Stimulated activated CD8-positive, alpha-beta memory T cell treated with anti-CD3 and anti-CD28 coated beads, Interleukin-4, amount 100 ng/mL, for 24 hours (primary cell): ENCODE measurements at places on chromosomes 16 and 17.

- no peak for DNase-seq
Measured at GRCh38 chr17:67605256-67605912, 112.4 kb upstream of the NOL11 start.

- no peak for DNase-seq
Measured at GRCh38 chr17:58224315-58224714, 5.3 kb upstream of the MKS1 start.

DNA sequence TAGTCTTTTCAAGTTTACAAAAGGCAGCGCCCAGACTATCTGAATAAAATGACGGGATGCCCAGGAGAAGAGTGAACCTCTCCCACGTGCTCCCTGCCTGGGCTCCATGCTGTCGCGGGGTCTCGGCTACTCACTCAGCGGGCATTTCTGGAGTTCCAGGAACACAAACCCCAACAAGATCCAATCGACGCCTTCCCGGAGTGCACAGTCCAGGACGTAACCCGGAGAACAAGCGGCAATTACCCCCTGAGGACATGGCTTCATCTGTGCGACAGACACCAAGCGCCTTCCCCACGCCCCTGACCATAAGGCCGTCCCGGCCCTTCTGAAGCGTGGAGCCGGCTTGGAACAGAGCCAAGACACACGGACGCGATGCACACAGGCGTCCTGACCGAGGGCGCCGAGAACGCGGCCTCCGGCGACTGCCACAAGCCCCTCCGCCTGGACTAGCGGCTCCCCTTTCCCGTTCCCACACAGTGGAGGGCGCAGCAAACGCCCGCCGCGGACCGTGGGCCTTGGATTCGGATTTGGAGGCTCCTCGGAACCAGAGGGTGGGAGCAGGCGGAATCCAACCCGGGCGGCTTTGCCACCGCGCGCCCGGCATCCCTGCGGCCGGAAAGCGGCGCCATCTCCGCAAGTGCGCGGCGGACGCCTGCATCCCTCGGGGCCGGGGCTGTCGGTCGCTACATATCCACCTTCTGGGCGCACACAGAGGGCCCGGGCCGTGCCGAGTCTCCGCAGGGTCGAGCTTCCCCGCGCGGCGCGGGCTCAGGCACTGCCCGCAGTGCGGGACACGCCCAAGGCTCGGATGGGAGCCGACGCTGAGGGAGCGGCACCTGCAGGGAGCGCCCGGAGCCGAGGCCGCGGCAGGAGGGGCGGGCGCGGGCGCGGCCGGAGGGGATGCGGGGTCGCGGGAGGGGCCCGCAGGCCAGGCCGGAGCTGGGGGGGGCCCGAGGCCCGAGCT is 725 bp downstream of the ABCA3 start:
- DNase-seq: peak; percentile 15

- no peak for DNase-seq
Measured at GRCh38 chr16:57503366-57503765, 17.1 kb upstream of the DOK4 start.

DNA sequence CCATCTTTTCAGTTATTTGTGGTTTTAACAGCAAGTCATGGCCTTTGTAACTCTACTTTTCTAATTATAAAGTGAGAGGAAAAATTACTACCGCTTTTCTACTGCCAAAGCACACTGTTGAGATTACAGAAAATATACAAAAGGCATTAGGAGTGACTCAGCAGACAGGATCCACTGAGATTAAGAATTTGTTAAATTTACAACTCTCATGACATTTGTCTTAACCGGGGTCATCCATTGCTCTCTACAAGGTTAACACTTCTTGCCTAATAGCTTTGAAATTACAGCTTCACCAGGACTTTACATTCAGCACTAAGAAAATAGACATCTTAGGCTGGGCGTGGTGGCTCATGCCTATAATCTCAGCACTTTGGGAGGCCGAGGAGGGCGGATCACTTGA is 93.4 kb downstream of the SSH2 start:
- no peak for DNase-seq

GRCh38 chr16:3234543-3234856 is 458 bp downstream of the ZNF200 start:
- no peak for DNase-seq

DNA sequence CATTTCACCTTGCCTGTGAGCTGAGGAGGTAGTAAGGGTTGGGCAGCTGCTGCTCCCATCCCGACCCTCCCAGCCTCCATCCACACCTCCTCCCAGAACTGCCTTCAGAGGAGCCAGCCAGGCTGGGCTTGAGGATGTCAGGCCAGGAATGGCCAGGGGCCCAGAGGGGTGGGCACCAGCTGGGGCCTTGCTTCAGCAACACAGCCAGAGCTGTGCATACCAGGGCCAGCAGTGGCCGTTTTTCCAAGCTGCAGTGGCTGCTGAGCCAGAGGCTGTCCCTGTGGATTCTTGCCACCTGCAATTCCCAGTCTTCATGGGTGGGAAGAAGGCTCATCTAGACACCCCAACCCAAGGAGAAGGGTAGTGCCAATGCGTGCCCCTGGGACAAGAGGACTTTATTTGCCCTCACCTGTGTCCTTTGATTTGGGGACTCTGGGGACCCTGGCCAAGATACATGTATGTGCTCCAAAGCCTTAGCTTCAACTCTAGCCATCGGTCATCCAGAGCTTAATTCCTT is 153.4 kb upstream of the SDK2 start:
- DNase-seq: no peak

- DNase-seq: no peak
Measured at GRCh38 chr17:66200685-66201092, 8.8 kb upstream of the CEP112 start.

GRCh38 chr17:57502811-57503241 is 242.3 kb downstream of the CCDC182 start:
- DNase-seq: no peak

GRCh38 chr17:50527155-50527762 is 5.3 kb upstream of the EPN3 start:
- no peak for DNase-seq

DNA sequence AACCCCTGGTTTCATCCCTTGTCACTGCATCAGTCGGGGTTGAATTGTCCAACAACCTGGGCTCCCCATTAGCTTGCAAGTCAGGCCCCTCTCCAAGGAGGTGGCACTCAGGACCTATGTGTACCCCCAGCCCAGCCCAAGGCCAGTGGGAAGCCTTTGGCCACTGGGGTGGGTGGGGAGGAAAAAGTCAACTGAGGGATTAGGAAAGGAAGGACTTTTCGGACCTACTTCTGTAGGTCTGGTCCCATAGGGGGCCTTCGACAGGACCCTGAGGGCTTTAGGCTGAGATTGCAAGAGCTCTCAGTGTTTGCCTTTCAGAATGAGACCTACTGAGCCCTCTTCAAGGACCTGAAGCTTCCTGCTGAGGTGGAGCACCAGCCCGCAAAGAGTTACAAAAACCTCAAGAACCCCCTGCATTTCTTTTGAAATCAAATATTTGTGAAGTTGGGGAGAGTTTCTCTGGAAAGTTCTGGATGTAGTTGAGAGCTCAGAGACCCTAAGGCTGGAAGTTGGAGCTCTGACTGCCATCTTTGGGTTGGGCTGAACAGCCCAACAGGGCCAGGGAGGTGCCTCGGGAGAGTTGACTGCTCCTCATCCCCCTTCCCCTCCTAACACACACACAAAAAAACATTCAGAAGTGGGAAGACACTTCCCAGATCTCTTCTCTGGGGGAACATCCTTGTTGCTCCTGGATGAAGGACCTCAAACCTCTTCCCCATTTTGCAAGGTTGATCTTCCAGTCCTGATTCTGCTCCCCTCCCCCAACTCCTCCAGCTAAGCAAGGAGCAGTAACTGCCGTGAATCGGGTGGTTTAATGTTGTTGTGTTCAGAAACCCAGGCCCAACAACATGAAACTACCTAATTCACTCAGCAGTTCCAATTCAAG is 5.8 kb upstream of the HOXB9 start:
- no peak for DNase-seq

DNA sequence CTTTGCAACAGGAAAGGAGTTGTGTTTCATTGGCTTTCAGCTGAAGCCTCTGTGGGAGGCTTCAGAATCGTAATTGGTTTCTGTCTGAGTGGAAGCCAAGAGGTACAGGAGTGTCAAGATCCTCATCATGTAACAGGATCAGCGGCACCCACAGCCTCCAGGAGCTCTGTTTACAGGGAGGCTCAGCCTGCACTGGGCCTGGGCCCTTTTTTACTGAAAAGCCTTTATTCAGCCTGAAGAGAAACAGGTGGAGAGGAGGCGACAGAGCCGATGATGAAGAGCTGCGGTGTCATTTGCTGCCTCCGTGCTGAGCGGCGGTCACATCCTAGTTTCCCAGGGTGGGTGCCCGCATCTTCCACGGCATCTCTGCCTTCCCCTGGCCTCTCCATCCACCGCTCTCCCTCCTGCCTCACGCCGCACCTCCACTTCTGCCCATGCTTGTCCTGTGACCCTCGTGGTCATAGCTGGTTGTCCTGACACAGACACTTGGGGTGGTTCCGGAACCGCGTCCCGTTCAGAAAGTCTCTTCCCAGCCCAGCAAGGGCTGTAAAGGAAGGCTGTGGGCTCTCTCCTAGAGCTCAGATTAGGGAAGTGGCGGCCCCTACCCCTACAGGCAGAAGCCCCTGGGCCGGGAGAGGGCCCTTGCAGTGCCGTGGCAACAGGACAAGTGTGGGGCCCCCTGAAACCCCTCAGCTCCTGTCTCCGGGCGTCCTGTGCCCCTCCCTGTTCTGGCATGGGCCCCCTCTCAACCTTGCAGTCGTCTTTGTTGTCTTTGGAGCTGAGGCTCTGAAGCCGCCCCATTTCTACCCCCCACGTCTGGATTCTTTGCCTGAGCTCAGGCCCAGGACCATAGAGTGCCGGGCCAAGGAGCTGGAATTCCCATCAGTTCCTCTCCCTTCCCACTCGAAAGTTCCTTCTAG is 53.9 kb upstream of the CHMP6 start:
- DNase-seq: no peak

GRCh38 chr17:8818047-8818446 is 18.9 kb upstream of the MFSD6L start:
- no peak for DNase-seq

DNA sequence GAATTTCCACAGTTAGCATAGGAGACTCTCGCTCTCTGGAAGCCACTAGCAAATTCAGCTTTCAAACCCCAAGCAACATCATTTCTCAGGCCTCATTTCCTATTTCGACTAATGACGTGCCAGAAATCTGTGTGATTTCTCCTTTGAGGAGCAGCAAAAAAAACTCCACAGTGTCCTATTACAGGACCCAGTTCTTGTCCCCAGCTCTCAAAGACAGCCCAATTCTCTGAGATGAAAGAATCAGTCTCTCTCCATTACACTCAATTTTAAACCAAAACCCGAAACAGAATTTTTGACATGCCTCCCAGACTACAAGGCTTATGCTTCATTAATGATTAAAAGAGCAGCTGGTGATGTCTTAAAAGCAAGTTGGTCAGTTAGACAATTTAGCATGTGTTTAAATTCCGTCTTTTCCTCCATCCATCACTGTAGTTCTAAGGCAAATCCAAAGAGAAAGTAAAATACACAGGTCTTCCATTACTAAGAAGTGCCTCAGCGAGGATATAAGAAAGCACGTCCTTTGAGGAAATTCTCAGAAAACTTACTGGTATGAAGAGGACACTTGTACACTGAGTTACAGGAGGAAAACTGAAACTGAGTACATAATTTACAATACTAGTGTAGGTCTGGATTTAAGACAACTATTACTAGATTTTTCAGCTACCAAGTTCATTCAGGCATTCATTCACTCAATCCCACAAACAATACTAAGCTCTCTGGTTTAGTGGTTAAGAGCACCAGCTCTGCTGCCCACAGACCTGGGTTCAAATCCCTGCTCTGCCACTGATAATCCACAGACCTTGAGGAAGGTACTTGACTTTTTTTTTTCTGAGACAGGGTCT is 12.5 kb downstream of the TOM1L2 start:
- DNase-seq: no peak

GRCh38 chr16:65271996-65272395 is 150.1 kb upstream of the CDH11 start:
- no peak for DNase-seq

DNA sequence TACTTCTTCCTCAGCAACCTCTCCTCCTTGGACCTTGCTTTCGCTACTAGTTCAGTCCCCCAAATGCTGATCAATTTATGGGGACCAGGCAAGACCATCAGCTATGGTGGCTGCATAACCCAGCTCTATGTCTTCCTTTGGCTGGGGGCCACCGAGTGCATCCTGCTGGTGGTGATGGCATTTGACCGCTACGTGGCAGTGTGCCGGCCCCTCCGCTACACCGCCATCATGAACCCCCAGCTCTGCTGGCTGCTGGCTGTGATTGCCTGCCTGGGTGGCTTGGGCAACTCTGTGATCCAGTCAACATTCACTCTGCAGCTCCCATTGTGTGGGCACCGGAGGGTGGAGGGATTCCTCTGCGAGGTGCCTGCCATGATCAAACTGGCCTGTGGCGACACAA is 429 bp downstream of the OR2C1 start:
- no peak for DNase-seq

DNA sequence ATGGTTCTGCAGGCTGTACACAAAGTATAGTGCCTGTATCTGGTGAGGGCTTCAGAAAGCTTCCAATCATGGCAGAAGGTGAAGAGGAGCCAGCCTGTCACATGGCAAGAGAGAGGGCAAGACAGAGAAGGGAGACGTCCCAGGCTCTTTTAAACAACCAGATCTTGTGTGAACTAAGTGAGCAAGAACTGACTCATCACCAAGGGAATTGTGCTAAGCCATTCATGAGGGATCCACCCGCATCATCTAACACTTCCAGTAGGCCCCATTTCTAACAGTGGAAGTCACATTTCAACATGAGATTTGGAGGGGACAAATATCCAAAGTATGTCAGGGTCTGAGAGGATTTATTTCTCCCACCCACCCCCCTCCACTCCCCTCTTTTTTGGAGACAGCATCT is 56.2 kb upstream of the ELAC2 start:
- DNase-seq: no peak

- DNase-seq: no peak
Measured at GRCh38 chr16:30077656-30078055, 1.9 kb downstream of the PPP4C start.

GRCh38 chr16:74305978-74306784 is 9.6 kb downstream of the PSMD7 start:
- no peak for DNase-seq

DNA sequence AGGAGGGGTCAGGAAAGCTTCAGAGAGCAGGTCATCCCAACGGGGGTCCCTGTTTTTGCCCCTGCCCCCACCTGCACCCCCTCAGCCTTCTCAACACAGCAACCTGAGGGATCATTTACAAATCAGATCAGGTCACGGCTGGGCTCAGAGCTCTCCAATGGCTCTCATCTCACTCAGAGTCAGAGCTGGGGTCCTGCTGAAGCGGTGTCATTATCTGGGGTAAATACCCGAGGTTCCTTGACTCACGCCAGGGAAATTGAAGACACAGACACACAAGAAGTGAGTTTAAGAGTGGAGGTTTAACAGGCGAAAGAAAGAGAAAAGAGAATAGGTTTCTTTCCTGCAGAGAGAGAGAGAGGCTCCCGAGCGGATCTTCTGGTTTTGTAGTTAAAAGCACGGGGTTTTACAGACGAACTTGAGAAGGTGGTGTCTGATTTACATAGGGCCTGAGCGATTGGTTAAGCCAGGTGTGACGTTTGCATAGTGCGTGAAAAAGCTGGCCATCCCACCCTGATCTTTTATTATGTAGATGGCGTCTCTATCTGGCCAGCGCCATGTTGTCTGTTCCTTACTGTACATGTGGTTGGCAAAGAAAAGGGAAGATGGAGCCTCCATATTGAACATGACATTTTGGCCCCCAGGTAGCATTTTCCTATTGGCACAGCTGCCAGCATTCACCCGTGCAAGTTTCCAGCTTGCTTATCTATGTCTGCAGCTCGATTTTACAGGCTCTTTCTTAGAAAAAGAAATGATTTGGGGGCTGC is 51.4 kb downstream of the WSB1 start:
- DNase-seq: no peak

GRCh38 chr17:78596871-78597764 is 19.9 kb upstream of the DNAH17 start:
- DNase-seq: no peak

- no peak for DNase-seq
Measured at GRCh38 chr16:82783933-82784572, 157.3 kb downstream of the CDH13 start.
